AG08396 (cell line): ENCODE measurements at places on chromosomes 16 and 17.
A peak's percentile ranks its signal among the peaks of the same experiment; 100 is the strongest.

GRCh38 chr17:4711661-4712181 lies 1.3 kb downstream of the ARRB2 start:
- DNase-seq: no peak

- DNase-seq: peak; percentile 82
These were observed 9.2 kb upstream of the TVP23A start for GRCh38 chr16:10827691-10828341.

DNA sequence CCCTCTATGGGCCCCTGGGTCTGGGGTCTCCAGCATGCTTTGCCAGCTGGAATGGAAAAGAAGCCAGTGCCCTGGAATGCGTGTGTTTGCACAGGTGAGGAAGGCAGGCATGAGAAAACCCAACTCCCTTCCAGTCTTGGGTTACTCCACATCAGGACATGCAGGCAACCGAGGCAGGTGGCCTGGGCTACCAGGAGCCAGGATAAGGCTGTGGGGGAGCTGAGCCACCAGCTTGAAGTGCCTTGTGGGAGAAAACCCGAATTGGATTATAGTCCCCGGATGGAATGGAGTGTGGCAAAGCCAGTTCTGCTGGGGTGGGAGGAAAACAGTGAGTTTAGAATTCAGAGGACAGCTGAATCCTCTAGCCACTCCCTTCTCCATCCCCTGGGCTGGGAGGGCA lies 7.2 kb downstream of the SRCIN1 start:
- DNase-seq: peak; percentile 46

DNA sequence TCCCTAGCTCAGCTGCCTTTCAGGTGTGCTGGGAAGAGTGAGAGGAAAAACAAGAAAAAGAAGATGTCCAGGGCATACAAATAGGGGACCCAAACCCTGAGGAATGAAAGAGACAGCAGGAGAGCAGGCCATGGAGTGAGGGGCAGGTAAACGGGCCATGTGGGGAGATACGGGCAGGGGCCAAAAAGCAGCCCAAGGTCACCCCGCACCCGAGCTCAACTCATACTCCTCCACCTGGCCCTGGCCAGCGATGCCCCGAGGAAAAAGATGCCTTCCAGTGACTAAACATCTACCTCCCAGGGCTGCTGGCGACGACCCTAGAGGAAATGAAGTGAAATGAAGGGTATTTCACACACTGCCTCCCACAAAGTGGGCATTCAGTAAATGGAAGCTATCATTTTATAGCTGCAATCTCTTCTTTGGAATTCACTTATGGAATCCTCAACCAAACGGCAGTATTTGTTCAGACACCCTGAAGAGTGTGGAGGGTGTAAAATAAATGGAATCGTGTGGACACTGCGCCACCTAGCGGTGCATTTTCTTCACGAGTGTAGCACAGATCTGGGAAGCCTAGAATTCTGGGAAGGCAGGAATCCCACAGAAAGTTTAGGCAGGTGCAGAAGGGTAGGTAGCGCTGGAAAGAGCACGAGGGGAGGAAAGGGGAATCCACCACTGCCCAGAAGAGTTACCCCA lies 14.9 kb downstream of the ELAC2 start:
- peak; percentile 78 for DNase-seq

DNA sequence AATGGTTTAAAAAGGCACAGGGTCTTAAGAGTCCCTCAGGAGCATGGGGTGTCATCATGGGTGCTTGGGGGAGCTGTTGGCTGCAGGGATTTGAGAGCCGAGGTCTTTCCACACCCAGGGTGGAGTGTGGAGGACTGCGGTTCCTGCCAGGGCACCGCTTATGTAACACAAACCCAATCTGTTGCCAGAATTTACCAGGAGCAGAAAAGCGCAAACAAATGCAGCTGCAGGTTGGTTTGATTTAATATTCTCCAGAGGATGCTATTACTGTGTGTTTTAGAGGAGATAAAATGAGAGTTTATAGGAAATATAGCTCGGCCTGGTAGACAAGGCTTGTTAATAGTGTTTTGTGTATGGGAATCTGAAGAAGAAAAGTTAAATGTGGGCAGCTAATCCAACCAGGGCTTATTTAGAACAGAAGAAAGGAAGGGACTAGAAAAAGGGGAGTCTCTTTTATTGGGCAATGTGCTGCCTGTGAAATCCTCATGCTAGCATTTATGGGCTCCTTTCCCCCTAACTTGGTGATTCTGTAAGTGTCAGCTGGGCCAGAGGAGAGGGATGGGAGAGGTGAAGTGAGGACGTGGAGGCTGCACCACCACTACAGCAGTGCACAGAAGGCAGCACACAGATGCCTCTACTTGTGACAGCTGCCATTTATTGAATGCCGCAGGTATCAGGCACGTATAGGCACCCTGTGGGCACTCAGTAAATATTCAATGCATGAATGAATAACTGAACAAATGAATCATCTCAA lies 174.7 kb downstream of the KATNIP start:
- no peak for DNase-seq

GRCh38 chr17:18932360-18933055 lies 19.5 kb upstream of the SLC5A10 start:
- no peak for DNase-seq

DNA sequence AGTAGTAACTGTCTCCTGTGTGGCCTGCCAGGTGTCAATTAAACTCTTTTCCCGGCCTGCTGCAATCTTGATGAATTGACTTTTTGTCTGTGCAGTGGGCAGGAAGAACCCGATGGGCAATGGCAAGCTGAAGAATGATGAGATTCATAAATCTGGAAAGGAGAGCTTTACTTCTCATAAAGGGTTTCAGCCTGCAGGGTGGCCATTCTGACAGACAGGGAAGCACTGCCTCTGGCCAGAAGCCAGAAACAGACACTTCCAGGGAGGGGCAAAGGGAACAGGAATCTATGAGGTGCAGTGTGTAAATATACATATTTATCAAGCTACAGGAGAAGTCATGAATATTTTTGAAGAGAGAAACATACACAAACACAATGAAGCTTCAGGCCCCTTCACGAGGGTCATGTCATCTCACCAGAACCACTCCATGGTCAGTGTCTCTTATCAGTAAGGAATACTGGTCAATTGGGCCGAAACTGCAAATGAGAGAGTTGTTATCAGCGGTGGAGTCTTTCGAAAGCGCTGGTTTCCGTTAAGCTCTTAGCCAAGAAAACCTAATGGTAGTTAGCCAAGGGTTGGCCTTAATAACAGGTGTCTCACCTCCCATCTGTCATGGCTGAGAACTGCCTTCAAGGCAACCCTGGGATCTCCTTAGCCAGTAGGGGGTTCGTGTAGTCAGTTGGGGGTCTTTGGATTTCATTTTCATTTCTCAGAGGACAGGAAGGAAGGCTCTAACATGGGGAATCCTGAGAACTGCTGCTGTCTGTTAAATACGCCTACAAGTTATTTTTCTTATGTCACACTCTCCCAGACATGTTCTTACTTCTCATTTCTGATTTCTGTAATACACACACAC lies 1.2 kb upstream of the NARF start:
- no peak for DNase-seq

GRCh38 chr16:74975591-74975990 lies 9.3 kb downstream of the WDR59 start:
- DNase-seq: no peak

DNA sequence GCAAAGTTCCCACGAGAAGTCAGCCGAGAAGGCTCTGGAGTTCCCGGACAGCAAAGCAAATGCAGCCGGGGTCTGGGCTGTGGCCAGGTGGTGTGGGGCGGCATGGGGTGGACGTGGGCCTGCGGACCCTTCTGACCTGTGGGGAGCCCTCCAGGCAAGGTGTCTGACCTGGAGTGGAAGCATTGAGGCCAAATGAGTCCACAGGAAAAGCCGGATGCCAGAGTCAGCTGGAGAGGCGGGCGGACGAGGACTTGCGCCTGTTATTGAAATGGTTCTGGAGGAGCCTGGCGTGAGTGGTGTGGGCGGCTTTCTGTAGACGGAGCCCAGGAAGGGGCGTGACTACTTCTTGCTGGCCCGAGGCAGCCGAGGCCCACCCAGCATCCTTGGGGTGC lies 50.5 kb upstream of the ZNF750 start:
- no peak for DNase-seq

- no peak for DNase-seq
These were observed 24.2 kb downstream of the MPG start for GRCh38 chr16:102060-102855.

DNA sequence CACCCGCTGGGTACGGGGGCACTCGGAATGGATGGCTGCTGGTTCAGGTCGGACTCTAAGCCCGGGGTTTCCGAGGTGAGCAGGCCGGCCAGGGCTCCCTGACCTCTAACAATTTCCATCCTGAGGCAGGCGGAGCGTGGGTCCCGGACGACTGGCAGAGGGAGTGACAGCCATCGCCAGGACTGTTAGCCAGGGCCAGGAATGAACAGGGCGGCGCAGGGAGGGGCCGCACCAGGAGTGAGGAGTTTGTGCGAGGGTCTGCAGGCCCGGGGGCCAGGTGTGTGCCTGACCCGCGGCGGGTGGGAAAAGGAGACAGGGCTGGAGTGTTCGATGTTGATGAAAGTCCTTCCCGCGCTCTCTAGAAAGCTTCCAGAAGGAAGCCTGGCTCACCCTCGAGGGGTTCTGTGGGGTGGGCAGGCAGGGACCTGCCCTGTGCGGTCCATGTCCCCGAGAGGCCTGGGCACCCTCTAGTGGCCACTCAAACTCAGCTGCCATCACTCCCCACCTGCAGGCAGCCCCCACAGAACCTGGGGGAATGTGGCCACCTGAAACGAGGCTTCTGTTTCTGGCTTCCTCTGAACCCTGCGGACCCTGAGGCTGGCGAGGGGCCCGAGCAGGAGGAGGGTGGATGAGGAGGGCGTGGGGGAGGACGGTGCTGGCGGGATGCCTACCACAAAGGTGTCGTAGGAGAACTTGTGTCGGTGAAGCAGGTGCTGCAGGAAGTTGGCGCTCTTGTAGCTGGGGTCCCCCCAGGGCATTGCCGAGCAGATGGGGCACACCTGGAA lies 8.2 kb downstream of the RNF166 start:
- DNase-seq: no peak

GRCh38 chr16:78504401-78504851 lies 405.0 kb downstream of the WWOX start:
- no peak for DNase-seq

DNA sequence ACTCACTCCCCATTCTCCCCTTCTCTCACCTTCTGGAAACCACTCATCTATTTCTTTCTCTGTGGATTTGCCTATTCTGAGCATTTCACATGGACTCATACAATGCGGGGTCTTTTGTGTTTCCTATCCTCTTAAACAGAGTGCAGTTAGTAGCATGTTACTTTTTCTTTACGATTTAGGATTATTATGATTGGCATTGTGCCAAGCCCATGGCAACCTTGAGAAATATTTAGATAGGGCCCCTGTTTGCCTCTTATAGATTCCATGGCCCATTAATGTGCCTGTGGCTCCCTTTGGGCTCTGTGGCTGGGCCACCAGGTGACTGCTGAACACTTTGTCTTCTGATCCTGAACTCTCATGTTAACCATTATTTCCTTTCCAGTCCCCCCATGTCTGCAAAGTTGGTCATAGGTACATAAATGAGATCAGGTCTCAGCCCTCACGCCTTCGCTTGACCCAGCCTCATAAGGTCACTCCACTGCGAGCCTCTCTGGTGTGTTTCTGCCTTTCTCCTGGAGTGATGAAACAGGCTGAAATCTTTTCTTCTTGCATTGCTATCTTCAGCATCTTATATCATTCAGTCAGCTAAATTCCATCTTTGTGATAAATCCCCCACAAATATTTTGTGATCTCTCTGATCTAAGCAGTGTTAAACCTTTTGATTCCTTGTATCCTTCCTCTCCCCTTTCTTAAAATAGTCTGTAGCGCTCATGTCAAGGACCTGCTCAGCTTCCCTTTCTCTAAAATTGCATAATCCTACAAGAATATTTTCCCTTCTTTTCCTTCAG lies 44.0 kb downstream of the MYH3 start:
- no peak for DNase-seq

- DNase-seq: no peak
These were observed 118.1 kb upstream of the SHISA6 start for GRCh38 chr17:11122908-11123307.

DNA sequence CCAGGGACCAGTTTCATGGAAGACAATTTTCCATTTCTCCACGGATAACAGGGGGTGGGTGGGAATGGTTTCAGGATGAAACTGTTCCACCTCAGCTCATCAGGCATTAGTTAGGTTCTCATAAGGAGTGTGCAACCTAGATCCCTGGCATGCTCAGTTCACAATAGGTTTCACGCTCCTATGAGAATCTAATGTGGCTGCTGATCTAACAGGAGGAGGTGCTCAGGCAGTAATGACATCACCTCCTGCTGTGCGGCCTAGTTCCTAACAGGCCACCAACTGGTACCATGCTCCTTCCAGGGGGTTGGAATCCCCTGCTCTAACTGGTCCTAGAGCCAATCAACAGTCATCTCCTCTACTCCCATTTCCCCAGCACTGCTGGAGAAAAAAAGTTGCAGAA lies 19.9 kb downstream of the TEX14 start:
- DNase-seq: no peak

DNA sequence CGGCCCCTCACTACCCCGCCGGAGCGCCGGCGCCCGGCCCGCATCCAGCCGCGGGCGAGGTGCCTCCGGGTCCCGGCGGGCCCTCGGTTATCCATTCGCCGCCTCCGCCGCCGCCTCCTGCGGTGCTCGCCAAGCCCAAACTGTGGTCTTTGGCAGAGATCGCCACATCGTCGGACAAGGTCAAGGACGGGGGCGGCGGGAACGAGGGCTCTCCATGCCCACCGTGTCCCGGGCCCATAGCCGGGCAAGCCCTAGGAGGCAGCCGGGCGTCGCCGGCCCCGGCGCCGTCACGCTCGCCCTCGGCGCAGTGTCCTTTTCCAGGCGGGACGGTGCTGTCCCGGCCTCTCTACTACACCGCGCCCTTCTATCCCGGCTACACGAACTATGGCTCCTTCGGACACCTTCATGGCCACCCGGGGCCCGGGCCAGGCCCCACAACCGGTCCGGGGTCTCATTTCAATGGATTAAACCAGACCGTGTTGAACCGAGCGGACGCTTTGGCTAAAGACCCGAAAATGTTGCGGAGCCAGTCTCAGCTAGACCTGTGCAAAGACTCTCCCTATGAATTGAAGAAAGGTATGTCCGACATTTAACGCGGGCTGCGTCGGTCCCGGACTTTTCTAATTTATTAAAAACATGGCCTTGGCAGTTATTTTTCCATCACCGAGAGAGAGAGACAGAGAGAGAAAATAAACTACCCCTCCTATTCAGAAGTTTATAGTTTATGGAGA lies 2.8 kb downstream of the IRX5 start:
- no peak for DNase-seq

GRCh38 chr17:20302246-20302917 lies 165.0 kb downstream of the LGALS9B start:
- no peak for DNase-seq

DNA sequence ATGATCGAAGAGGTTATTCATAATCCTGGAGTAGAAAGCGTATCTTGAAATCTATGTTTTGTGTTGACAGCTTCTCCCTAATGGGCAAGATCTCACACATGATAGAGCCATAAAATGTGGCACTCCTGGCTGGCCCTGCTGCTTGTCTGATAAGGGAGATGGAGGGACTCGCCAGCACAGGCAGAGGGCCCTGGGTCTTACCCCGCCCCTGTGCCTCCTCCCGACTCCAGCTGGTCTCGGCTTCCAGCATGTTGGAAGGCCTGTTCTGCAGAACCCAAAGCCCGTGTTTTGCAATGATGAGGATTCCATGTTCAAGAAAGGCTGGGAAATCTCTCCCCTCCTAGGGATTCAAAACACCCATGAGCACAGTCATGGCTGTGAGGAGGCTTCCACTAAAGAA lies 106.7 kb upstream of the SDK2 start:
- no peak for DNase-seq

GRCh38 chr16:4681471-4682083 lies 11.8 kb upstream of the NUDT16L1 start:
- no peak for DNase-seq

GRCh38 chr16:56632156-56632847 lies at the start of gene MT1M:
TSS of gene MT1M (plus strand) at chr16:56632659. CDS start at chr16:56632732, 73 bp downstream.
- peak; percentile 63 for DNase-seq
